ENCODE measurements at places on chromosomes 7 and 10.

GRCh38 chr7:46990761-46991160 lies 591.1 kb downstream of the TNS3 start:
- no peak for DNase-seq

GRCh38 chr7:69765879-69766278 lies 167.6 kb downstream of the AUTS2 start:
- no peak for DNase-seq

- DNase-seq, result peak; percentile 22
Observed at GRCh38 chr10:23344241-23344841, at the start of gene C10orf67. TSS of gene C10orf67 (minus strand) at chr10:23344797. CDS start at chr10:23344774, 23 bp downstream.

- DNase-seq, result no peak
Observed at GRCh38 chr10:18610517-18610916, 40.9 kb downstream of the NSUN6 start.

DNA sequence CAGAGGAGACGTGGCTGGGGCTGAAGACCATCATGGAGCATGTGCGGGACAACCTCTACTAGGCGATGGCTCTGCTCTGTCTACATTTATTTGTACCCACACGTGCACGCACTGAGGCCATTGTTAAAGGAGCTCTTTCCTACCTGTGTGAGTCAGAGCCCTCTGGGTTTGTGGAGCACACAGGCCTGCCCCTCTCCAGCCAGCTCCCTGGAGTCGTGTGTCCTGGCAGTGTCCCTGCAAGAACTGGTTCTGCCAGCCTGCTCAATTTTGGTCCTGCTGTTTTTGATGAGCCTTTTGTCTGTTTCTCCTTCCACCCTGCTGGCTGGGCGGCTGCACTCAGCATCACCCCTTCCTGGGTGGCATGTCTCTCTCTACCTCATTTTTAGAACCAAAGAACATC lies 22.0 kb upstream of the CPA5 start:
- no peak for DNase-seq

DNA sequence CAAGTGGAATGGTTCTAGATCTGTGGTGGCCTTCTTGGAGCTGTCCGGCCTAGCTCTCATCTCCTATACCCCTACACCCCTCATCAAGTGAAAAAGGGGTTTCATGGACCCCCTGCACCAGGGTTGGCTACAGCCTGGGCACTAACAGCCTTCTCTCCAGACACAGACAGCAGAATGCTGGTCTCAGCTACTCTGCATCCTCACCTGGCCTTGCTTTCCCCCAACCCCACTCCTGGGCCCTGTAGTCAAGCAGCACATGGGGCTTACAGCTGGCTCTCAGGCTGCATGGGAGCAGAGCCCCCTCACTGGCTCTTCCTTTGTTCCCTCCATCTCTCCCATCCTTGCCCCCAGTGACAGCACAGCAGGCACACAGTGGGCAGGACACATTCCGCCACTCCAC lies 20.8 kb upstream of the TMEM273 start:
- DNase-seq, result no peak

GRCh38 chr10:113071446-113071845 lies 121.4 kb downstream of the TCF7L2 start:
- DNase-seq, result no peak

DNA sequence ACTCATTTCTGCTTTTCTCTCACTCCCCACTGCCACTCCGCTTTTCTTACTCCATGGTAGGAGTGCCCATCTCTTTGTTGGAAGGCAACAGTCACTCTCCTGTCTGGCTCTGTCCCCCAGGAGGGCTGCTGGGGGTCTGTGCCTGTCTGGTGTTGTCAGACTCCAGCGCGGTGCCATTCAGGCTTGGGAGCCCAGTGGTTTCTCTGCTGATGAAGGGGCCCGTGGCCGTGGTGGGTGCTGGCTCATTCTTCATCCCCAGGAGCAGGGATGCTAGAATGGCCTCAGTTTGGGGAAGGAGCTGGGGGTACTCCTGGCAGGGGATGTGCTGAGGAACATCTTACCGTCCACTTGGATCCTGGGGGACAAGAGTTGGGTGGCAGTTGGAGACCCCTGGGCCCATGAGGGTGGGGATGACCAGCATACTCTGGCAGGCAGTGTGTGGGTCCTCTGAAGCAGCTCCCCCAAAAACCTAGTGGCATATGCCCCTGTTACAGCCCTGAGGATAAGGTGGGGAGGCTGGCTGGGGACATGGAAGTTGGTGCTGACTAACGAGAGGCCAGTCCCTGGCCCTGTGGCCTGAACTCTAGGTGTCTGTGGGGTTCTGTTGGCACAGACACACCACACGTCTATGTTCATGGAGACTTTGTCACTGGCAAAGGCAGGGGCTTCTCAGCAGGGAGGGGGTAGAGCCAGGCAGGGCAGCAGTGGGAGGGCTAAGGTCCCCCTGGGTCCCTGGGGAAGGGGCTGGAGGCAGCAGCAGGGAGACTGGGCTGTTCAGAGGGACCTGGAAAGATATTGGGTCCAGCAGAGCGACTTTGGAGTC lies 102.8 kb upstream of the RET start:
- no peak for DNase-seq

DNA sequence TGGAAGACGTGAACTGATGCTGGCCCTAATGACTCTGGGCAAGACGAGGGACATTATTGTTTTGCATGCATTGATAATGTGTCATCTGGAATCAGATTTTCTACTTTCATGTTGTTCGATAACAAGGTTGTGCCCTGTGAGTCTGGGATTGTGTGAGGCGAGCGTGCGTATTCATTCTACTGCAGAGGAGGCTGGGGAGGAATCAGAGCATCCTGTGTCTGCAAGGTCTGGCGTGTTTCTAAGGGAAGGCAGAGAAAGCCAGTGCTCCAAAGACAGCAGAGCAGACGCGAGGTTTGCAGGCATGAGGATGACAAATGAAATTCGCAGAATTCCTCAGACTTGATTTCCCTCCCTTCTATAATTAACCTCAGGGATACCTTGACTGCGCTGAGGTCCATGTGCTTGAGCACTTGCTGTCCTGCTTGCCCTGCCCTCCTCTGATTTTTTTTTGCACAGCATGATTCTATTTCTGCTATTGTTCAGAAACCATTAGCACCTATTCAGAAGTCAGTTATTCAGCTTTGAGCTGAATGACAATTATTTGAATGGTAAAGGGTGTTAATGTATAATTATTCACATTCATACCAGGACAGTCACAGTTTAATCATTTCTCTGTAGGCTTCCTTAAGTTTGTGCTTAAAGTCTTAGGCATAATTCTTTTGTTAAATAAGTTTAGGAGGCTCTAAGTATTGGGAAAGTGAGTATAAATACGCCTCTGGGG lies 233.6 kb downstream of the EBF3 start:
- DNase-seq, result no peak

DNA sequence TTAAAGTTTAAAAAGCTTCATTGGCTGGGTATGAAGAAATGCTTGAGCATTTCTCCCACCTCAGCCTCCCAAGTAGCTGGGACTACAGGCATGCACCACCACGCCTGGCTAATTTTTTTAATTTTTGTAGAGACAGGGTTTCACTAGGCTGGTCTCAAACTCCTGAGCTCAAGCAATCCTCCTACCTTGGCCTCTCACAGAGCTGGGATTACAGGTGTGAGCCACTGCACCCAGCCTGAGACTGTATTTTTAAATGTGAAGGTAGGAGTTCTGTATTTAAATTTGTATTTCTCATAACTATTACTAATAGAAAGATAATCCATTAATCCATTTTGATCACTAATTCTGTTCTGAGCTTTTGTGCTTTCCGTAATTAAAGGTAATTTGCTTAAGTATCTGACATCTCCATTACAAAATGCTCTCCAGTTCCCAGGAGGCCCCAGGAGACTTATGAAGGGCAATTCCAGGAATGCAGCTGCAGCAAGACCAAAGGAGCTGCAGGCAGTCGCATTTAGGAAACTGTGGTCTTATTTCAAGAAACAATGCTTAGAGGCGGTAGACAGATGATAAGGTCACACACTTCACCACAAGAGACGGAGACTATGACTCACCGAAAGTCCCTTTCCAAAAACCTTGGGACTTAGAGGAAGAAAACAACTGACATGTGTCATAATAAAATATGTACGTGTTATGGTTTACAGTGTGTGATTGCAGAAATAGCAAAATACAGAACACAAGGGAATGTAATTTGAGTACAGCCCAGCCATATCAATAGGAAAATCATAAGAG lies 23.3 kb downstream of the YAE1 start:
- DNase-seq, result peak; percentile 79

DNA sequence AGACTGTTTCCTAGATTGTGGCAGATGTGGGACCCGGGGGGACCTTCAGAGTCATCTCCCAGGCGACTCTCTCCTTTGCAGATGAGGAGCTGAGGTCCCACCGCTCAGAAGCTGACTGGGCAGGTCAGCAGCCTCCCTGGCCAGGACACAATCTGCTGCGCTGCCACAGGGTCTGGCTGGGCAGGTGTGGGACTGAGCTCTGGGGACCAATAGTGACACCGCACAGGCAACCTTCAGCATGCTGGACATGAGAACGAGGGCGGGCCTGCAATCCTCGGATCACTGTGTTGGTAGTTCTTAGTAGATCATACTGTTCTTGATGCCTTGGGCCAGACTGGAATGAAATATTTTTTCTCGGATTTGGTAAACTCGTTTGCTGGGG lies 20.5 kb upstream of the CRYGN start:
- no peak for DNase-seq

DNA sequence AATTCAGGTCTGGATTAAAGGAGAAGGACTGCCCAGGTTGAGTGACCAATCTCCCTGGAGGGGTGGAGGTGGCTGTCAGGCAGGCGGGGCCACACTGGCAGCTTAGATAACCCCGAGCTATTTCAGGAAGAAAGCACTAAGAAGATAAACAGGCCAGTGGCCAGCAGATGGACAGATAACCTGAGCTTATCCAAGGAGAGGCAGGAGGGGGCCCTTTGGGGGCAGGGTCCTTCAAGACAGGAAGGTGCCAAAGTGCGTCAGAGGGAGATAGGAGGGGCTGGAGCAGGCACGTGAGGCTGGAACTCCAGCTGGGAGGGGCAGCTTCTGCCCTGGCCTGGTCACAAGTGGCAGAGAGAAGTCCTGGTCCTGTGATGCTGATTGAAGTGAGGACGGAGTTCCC lies 29.8 kb upstream of the PODXL start:
- DNase-seq, result no peak

DNA sequence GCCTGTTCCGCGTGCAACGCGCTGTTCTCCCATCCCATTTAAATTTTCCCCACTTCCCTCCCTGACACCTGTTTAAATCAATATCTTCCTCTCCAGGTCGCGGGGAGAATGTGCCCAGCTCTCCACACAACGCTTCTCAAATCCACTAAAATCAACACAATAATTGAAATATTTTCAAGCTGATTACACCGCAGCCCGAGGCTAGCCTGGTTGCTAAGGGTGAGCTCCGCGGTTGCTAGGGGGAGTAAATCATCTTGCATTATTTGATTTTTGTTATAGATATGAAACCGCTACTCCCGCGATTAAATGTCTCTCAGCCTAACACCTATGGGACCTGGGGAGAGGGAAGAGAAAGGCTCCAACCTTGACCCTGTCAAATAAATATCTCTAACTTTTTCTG lies 36.2 kb downstream of the UNCX start:
- no peak for DNase-seq

GRCh38 chr7:94632338-94633013 lies 23.5 kb downstream of the SGCE start:
- DNase-seq, result no peak

- DNase-seq, result no peak
Observed at GRCh38 chr10:96401036-96401435, 42.2 kb upstream of the OPALIN start.

- no peak for DNase-seq
Observed at GRCh38 chr7:2017481-2017891, 215.3 kb downstream of the MAD1L1 start.

- DNase-seq, result peak; percentile 45
Observed at GRCh38 chr7:50632561-50633413, 67.6 kb upstream of the DDC start.

- DNase-seq, result no peak
Observed at GRCh38 chr10:128568990-128569945, 443.0 kb upstream of the MKI67 start.

GRCh38 chr10:73873142-73873837 lies 1.1 kb downstream of the CAMK2G start:
- no peak for DNase-seq
